Femur (tissue), 1 donor: ENCODE measurements at places on chromosomes 2 and 18.

DNA sequence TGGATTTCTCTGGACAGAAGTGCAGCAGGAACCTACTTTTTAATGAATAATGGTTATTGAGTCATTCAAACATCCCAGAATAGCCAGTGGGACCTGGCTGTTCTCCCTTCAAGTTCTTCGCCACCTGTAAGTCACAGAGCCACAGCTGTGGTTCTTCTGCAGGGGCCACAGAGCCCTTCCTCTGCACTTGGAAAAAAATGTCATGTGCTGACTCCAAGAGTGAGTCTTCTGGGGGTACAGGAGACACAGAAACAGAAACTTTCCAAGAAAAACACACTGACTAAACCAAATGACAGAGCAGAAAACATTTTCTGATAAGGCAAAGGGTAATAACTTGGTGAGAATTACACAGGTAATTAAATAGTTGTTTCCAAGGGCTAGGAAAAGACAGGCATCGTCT, 68.7 kb upstream of the FN1 start:
- DNase-seq, result no peak

GRCh38 chr18:47265197-47265596, 13.7 kb upstream of the SKOR2 start:
- DNase-seq, result no peak

DNA sequence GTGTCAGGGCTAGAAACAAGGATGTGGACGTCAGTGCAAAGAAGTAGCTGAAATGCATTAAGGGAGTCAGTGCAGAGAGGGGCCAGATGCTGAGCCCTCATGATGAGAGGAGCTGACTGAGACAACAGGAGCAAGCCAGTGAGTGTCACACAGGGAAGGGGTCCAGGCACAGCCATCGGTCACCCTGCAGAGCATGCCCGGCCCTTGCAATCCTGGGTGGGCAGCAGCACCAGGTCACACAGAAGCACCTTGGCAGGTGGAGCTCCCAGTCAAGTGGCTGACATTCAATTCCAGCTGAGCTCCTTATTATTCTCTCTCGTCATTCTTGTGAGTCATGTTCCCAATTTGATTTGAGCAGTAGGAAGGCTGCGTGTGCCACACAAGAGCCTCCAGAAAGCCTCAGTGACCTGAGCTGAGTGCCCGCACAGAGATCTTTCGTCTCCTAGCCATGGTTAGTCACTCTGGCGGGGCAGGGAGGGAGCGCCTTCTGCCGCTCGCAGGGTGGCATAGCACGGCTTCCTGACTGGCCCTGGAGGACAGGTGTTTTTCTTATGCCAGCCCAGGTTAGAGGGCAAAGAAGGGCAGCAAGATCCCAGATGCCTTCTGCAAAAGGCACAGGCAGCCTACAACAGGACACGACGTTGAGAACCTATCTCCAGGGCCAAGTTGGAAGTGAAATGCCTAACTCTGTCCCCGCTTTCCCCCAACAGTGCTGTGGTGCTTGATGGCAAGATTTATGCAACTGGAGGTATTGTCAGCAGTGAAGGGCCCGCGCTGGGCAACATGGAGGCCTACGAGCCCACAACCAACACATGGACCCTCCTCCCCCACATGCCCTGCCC, 220.9 kb downstream of the ATAD2B start:
- no peak for DNase-seq

GRCh38 chr2:119230219-119231185, 6.9 kb downstream of the STEAP3 start:
- no peak for DNase-seq

DNA sequence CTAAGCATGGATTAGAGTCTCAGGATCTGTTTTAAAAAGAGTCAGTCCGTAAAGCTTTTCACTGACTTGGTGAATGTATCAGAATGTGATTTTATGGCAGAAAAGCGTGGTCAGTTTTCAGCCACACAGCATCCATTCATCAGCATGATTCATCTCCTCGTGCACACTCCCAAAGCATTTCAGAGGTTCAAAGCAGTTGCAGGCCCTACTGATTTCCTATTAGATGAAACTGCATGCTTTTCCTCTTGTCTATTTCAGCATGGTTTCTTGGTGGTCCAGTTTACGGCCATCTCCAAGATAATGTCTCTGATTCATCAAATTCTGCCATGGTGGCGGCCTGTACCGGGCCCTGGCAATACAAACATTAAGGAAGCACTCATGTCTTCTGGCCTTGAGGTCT, 4.8 kb upstream of the PARD6G start:
- DNase-seq, result no peak

- no peak for DNase-seq
Observed at GRCh38 chr18:12770469-12771219, 67.8 kb downstream of the PSMG2 start.

DNA sequence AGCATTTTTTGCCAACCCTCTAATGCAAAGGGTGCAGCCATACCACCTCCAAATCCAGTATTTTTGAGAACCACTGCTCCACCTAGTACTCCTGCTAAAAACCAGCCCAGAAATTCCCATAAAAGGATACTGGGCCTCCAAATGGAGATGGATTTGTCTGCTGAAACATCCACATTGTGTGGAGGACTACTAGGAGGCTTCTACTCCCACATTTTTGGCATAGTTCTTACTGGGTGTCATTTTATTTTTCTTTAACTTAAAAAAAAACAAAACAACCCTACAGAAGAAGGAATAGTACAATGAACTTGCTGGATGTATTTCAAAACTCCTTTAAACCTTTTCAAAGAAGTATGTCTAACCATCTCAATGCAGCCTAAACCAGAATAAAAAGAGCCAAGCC, 219.2 kb downstream of the SRBD1 start:
- DNase-seq, result no peak

GRCh38 chr2:190538201-190538600, 3.7 kb upstream of the NEMP2 start:
- no peak for DNase-seq

DNA sequence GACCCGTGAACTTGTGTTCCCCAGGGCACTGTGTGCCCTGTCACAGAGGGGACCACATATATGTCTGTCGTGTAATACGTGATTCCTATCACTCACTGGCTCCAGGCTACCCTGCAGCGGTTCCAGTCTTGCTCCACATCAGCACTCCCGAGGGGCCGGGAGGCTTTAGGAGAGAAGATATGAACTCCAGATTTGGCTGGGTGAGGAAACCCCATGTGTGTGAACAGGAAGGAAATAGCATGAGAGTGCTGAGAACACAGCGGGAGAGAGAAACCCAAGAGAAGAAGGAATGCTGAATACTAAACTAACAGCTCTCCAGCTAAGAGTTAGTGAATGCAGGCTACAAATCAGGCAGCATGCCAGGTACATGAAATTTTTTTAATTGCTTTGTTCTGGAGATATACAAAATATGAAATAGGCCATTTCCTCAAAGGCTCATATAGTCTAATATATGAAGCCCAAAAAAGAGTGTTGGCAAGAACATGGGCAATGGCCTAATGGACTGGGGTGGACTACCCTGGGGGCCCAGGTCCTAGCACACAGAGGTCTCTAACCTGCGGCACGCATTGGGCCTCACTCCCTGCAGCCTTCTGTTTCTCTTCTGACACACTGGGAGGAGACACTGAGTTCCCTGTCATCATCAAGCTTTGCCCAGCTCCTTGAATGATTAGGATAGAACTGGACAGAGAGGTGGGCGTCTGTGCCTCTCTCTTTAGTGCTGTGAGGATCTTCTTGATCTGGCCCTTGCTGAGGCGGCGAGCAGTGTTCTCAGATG, 372.8 kb upstream of the RAB6C start:
- DNase-seq, result no peak

DNA sequence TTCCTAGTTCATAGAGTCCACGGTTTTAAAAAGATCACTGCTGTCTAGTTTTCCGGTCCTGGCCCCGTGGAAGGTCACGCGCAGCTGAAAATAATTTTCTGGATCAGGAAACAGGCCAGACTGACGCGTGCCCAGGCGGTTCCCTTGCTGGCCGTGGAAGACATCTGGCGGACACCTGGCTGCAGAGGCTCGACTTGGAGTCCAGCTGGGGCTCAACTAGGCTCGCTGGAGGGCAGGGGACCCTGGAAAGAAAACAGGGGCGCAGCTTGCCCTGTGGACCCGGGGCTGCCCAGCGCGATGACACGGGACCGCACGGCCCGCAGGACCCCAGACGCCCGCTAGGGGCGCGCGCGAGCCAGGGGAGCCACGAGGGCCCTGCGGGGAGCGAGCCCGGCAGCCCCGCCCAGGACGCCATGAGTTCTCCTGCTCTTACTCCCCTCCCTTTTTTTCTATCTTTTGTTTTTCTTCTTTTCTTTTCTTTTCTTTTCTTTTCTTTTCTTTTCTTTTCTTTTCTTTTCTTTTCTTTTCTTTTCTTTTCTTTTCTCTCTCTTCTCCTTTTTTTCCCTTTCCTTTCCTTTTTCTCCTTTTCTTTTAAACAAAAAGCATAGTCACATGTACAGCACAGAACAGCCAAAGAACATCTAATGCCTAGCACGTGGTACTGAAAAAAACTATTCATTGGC, 43.2 kb upstream of the UBE2F start:
- DNase-seq, result peak; percentile 85

- DNase-seq, result peak; percentile 81
Observed at GRCh38 chr2:190627448-190628412, 21.2 kb upstream of the NAB1 start.

GRCh38 chr2:83081826-83082690, 1377.0 kb downstream of the SUCLG1 start:
- DNase-seq, result peak; percentile 25

DNA sequence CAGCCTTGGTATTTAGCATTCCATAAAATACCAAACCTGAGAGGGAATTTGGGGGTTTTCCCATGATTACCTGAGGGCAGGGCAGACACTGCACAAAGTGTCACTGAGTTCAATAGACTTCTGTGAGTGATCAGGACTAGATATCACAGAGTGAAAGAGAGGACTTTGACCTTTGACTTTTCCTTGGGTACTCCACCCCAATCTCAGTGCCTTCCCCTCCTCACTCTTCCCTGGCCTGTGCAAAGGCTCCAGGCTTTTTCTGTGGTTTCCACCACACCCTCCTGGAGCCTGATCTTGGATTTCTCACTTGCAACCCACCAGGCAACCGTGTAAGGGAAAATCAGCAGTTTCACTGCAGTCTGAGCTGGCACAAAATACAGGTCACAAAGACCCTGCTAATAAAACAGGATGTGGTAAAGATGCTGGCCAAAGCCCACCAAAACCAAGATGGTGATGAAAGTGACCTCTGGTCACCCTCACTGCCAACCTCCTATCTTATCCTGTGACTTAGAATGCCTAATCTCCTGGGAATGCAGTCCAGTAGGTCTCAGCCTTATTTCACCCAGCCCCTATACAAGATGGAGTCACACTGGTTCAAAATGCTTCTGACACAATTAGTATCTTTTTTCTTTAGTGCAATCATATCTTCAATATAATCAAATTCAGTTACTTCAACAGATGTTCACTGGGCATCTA, 64.0 kb downstream of the BOD1L2 start:
- DNase-seq, result no peak

DNA sequence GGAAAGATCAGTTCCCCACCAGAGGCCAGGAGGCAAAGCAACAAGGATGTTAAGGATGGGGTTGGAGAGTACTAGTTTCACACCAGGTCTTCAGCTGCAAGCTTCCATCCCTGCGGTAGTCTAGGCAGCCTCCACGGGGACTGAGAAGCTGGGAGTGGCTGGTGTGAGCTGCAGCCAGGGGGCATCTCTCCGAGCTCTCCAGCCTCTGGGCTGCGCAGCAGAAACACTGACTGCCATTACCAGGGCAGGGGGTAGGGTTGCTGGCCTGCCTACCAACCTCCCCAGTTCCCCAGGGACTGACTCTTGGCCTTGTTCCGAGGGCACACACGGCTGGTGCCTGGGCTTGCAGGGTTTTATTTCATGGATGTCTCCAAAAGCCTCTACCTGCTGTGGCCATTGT, 15.9 kb downstream of the GATA6 start:
- DNase-seq, result no peak

DNA sequence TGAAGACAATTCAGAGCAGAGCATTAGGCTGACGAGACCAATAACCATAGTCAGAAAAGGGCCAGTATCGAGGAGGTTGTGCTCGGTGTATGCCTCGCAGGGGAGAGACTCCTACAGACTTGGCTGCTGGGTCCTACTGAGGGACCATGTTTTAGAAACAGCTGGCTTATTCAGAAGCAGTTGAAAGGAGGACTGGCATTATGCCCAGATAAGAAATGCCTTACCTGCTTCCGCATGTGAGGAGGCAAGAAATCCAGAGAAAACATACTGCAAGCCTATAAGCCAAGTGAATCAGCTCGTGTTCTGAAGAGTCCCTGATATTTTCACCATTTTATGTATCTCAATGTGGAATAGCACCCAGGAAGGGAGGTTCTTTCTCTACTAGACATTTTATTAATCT, 434.7 kb downstream of the GRB14 start:
- DNase-seq, result no peak

- no peak for DNase-seq
Observed at GRCh38 chr2:44433895-44434294, 72.1 kb downstream of the CAMKMT start.

DNA sequence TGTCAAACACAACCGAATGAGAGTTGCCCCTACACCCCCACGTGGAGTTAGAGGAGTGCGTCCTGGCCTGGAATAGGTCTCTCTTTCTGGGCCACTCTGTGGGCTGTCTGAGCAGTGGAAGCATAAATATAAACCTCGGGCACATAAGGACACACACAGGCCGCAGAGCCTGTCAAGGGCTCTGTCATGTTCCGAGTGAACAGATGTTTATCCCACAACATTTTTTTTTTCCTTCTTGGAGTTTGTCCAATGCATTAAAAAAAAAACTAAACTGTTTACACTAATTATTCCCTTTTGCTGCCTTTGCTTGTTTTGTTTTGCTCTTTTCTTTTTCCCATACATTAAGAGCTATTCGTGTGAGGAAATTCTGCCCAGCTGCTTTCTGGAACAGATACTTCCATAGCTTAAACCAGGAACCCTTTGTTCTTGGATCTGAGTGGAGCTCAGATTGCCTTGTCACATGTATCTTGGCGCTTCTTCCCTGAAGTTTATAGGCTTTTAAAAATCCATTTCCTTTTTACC, 228.3 kb upstream of the FOSL2 start:
- DNase-seq, result peak; percentile 57

GRCh38 chr2:59920961-59921360, 632.5 kb downstream of the BCL11A start:
- no peak for DNase-seq

DNA sequence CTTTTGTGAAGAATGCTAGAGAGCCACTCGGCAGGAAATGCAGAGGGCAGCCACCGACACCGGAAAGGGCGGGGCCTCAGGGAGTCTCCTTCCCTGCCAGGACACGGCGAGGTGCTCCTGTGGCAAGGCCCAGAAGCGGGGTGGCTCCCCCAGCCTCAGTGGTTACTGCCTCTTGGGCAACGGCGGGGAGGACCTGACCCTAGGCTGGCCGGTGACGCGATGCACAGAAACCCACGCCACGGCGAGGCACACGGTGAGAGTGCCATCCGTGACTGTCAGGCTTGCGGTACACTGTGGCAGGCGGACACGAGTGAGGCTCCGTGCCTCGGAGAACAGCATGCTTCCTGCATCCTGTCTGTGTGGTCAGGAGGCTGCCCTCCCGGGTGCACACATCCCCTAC, 47.8 kb downstream of the ZAP70 start:
- DNase-seq, result no peak

DNA sequence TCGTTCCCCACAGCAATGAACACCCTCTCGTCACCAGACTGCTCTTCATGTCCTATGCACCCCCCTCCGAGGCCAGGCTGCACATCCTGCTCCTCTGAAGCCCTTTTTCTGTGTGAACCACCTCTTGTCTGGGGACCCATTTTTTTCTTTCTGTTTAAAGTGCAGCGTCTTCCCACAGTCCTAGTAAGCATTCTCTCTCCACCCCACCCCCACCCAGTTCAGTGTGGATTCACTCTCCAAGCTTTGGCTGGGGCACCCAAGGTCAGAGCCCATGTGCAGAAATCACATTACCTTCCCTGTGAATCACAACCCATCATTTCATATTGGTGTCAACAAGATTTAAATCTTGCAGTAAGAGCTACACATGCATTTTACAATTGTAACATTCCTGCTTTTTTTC, 26.4 kb upstream of the PKDCC start:
- DNase-seq, result no peak
